ENCODE measurements at places on chromosomes 1 and 21.

DNA sequence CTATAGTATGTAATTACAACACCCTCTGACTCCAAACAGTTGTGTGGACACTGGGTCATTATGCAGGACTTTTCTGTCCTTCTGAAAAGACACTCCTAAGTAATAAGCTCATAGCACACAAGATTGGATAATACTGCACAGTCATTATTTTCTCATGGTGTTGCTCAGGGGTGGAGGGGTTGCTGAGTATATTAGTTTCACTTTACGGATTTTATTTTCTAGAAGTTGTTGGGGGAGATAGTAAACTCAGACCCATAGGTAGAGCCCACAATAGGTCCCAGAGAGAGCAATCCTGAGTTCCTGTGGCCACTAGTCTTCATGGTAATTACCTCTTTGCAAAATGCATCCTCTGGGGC lies 53.4 kb downstream of the DUSP10 start:
- no peak for DNase-seq

DNA sequence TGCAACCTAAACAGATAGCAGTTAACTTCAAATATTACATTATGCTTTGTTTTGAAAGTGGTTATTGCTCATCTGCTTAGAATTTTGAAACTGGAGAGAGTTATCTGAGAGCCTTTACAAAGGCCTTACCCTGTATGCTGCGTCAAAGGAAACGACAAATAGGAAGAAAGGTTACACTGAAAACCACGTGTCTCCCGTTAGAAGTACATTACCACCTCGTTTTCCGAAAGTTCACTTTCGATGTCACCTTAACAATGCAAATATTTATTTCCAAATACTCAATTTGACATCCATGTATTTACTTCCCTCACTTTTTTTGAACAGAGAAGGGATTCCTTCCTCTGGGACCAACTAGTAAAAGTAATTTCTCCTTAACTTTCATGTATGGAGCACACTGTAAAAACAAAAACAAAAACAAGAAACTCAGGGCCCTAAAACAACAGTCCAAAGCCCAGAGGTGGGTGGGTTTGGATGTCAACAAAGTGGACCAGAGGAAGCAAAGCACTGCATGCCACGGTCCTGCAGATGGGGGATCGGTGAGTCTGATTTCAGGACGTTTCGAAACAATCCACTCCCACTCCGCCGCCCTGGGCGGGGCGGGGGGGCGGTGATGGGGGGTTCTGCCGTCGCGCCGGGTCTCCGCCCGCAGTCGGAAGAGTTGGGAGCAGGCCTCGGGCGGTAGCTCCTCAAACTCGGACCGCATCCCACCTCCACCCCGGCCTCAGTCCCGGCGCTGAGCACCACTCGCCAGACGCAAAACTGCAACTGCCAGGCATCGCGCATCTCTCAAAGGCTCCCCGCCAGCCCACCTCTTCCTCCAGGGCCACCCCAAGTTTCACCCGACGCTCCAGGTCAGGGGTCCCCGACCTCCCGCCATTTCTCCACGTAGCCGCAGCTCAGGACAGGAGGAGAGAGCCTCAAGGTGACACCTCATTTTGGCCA lies 841 bp downstream of the ADSS2 start:
- DNase-seq, result peak; percentile 19

DNA sequence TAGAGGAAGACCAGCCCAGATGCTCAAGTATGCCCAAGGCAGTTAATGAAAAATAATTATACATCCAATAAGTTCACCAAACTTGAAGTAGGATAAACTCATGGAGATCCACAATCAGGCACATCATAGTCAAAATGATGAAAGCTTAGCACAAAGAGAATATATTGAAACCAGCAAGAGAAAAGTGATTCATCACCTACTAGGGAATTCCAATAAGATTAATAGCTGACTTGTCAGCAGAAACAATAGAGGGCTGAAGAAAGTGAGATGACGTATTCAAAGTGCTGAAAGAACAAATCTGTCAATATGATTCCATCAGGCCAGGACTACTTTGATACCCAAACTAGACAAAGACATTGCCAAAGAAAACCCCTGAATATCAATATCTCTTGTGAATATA lies 251.7 kb upstream of the BEND5 start:
- DNase-seq, result no peak

DNA sequence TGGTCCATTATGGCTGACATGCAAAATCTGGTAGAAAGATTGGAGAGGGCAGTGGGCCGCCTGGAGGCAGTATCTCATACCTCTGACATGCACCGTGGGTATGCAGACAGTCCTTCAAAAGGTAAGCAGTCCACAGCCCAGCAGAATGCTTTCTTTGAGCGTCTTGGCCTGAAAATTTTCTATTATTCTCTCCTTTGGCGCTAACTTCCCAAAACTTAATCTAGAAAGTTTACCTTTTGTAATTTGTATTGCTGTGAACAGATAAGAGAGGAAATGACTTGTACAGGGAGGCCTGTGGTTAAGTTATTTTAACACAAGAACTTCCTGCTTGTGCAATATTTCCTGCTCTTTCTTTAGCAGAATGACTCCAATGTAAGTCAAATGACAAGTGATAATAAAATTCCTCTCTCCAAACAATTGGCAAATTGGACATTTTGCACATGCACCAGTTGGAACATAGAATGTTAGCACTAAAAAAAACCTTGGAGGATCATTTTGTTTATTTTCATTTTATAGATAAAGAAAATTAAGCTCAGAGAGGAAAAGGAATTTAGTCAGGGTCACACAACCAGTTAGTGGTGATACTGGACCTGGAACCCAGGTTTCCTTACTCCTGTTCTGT lies 18.9 kb downstream of the CAP1 start:
- no peak for DNase-seq

DNA sequence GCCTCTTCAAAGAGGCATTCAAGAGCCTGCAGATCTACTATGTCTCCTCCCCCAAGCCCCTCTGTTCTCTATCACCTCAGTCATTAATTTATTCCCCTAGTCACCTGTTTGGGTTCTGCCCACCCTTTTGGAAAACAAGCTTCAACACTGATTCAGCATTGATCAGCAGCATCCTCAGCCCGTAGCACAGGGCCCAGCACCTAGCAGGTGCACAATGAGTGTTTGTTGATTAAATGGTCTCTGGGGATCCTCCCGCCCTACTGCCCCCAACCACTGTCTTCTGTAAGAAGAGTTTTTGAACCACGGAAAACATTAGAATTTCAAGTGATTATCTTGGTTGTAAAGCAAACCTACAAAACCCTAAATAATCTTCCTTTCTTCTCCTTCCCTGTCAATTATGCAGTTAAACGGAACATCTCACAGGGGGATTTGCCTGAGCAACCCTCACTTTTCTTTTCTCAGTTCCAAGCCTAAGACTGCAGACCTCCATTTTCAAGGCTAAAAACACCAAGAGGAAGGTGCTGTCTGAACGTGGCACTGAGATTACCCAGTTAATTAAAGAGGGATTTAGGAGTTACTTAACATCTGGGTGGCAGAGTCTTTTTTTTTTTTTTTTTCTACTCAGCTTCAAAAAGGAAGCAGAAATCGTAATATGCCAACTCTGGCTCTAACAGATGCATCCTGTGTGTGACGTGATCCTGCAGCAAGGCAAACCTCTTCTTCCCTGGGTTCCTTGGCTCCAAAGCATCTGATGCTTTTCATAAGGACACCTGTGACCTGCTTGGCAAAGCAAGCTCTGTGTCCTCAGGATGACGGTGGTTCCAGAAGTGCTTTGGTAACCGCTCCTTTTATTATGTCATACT lies 163.0 kb downstream of the KAZN start:
- DNase-seq, result no peak

DNA sequence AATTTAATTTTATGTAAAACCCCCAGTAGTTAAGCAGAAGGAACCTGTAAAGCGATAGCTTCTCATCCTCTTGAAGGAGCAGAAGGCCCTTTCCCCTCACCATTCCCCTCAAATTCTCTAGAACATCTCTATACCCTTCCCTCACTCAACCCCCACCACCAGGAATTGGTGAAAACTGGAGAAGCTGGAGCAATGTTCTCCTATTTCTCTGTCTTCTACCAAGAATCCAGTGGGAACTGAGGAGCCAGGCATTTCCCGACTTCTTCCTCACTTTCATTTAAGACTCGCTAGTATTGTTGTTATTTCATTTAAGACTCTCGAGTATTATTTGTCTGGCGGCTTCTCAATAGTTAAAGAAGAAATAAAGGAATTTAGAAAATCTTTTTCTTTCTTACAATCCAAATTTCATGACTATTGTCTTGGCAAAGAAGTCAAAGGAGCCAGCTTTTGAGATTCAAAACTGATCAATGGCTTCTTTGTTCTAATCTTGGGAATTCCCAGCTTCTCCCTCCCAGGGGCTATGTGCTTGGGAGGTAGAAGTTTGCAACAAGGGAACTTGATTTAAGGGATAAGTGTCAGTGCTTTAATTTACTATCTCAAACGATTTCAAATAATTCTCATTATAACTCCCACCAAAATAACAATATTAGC lies 253.3 kb upstream of the ADGRL2 start:
- DNase-seq, result no peak

DNA sequence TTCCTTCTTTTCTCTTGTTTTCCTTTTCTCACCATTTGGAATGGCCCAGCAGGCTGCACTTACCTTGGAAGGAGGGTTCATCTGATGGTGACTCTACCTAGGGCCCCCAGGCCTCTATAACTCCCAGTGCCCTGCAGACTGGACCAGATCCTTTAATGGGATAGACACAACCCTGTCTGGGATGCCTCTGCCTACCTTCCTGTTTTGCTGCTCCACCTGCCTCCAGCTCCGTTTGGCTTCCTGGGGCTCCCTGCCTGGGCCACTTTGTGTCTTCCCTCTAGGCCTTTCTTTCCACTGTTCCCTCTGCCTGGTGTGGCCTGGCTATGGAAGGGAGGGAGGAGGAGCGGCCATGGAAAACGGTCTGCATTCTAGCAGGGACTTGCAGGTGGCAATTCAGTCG lies 7.5 kb downstream of the PCSK9 start:
- no peak for DNase-seq

DNA sequence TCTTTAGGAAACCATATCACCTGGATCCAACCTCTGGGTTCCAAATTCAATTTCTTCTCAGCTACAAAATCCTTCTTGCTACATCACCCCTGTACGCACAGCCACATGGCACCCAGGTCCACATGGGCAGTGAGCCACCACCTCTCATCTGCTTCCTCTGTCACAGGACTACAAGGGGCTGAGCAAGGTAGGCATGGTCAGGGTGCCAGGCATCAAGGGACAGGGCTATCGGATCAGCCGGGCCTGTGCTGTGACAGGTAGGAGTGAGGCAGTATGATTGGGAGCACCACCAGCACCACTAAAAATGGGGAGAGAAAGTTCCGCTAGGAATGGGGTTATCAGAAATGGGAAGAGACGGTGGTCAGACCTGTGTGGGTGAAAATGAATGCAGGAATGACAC lies 29.4 kb downstream of the S100A6 start:
- DNase-seq, result no peak

GRCh38 chr1:109034382-109034781 lies 7.5 kb downstream of the WDR47 start:
- DNase-seq, result no peak

DNA sequence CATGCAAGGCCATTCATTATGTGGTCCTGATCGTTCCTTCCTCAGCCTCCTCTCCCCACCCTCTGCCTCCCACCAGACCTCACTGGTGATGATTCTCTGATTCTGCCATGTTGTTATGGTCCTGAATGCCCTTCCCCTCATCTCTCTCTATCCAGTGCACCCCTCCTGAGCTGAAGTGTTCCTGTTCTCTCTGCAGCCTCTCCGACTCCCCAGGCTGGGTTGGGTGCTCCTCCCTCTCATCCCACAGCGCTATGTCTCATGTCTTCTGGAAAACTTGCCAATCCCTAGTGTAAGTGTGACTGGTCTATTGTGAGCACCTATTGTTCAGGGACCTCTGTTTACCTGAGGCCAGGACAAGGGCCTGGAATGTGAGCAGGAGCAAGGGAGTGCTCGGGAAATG lies 11.1 kb upstream of the PEF1 start:
- DNase-seq, result no peak

GRCh38 chr21:46605767-46606426 lies 1.0 kb upstream of the S100B start:
- peak; percentile 53 for DNase-seq

- DNase-seq, result peak; percentile 54
Measured at GRCh38 chr1:23216771-23217420, 406 bp downstream of the HTR1D start.

- DNase-seq, result no peak
Measured at GRCh38 chr1:22575532-22576149, 12.4 kb downstream of the EPHA8 start.
